ENCODE measurements at places on chromosomes 7 and 10. TPM values are rescaled to one million over a fixed set of nuclear protein-coding genes. Genes with fewer than 3 reads are reported as not detected.

DNA sequence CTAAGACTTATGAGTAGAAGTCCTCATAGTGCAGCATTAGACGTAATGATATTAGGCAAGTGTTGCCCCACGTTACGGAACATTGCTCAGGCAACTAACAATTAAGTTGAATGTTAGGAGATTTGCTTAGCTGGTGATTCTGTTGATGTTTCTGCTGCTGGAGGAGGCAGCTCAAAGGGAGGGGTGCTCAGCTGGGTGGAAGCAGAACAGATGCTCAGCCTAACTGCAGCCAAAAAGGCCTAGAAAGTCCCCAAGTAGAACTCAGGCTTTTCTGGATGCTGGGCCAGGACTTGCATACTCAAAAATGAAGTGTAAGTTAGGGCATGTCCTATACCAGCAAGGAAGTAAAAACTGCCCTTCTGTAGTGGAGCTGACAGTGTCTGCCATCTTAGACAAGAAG lies 201.4 kb downstream of the ADRA2A start:
- peaks cover 2% of the 10 kb centered on the region for H3K27me3 ChIP-seq
- no peaks in the 10 kb centered on the region for H3K36me3 ChIP-seq
- H3K4me1 ChIP-seq = no peaks in the 10 kb centered on the region

The DOCK1 gene
- 56.0 TPM for total RNA-seq

DNA sequence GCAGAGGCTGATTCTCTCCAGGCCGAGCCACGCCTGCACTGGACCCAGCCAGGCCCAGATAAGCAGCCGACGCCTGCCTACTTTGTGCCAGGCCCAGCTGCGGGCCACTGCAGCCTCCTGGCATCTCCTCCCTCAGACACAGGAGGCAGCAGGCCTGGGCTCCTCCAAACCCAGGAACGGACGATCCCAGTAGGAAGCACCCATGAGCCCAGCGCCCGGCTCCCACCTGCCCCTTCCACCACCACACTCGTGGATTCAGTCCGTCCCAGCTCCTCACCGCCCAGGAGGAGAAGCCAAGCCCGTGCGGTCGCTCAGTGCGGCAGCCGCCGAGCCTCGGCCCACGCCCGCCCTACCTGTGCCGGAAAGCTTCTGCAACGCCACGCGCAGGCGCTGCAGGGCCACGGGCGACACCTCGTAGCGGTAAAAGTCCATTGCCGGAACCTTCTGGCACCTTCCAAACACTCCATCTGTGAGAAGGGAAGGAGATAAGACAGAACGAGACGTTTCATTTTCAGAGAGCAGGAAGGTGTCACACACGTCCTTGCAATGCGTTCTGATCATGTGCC lies 271.1 kb downstream of the PTPRN2 start:
- H3K4me1 ChIP-seq = no peaks in the 10 kb centered on the region
- no peaks in the 10 kb centered on the region for H3K36me3 ChIP-seq

DNA sequence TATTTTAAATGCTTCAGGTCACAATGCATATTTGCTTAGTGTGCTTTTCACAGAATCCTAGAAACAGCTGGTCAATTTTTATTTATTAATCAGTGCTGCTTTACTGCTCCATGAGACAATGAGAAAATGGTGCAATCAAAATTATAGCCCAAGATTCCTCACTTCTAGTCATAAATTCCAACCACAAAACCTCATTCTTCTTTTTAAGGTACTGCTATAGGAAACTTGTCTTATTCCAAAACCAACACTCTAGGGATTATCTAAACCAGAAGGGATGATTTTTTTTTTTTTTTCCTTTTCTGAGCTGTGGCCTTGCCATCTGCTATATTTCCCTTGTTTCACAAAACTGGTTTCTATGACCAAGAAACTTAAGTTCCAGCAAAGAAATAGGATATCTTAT lies 64.0 kb upstream of the SEMA3A start:
- no peaks in the 10 kb centered on the region for H3K4me1 ChIP-seq
- no peak overlapping the region for H3K27ac ChIP-seq
- H3K36me3 ChIP-seq = no peaks in the 10 kb centered on the region
- no peaks in the 10 kb centered on the region for H3K27me3 ChIP-seq

The SPDYE8 gene
- total RNA-seq = not detected

The ZNF488 gene
- 1.5 TPM for total RNA-seq

- no peak overlapping the region for H3K4me3 ChIP-seq
- no peaks in the 10 kb centered on the region for H3K36me3 ChIP-seq
Observed at GRCh38 chr7:136637813-136638212, 230.6 kb upstream of the CHRM2 start.

- no peak overlapping the region for H3K4me3 ChIP-seq
- no peak for DNase-seq
- no peaks in the 10 kb centered on the region for H3K27me3 ChIP-seq
- no peak overlapping the region for H3K27ac ChIP-seq
- no peaks in the 10 kb centered on the region for H3K4me1 ChIP-seq
Observed at GRCh38 chr10:51999096-51999495, 299.7 kb upstream of the CSTF2T start.

GRCh38 chr7:44824894-44825526 lies 22.9 kb downstream of the H2AZ2 start:
- no peaks in the 10 kb centered on the region for H3K36me3 ChIP-seq
- H3K27ac ChIP-seq = no peak overlapping the region
- H3K4me3 ChIP-seq = no peak overlapping the region
- DNase-seq = no peak
- H3K4me1 ChIP-seq = no peaks in the 10 kb centered on the region

The ARF5 gene
- 218 TPM for total RNA-seq

- H3K4me3 ChIP-seq = no peak overlapping the region
- DNase-seq = no peak
- no peak overlapping the region for H3K27ac ChIP-seq
- H3K27me3 ChIP-seq = no peaks in the 10 kb centered on the region
- no peaks in the 10 kb centered on the region for H3K36me3 ChIP-seq
Observed at GRCh38 chr7:95525503-95525902, 39.8 kb downstream of the ASB4 start.

GRCh38 chr10:66862687-66863258 lies 63.1 kb upstream of the LRRTM3 start:
- DNase-seq = no peak
- no peak overlapping the region for H3K27ac ChIP-seq
- no peaks in the 10 kb centered on the region for H3K36me3 ChIP-seq
- H3K4me1 ChIP-seq = no peaks in the 10 kb centered on the region

DNA sequence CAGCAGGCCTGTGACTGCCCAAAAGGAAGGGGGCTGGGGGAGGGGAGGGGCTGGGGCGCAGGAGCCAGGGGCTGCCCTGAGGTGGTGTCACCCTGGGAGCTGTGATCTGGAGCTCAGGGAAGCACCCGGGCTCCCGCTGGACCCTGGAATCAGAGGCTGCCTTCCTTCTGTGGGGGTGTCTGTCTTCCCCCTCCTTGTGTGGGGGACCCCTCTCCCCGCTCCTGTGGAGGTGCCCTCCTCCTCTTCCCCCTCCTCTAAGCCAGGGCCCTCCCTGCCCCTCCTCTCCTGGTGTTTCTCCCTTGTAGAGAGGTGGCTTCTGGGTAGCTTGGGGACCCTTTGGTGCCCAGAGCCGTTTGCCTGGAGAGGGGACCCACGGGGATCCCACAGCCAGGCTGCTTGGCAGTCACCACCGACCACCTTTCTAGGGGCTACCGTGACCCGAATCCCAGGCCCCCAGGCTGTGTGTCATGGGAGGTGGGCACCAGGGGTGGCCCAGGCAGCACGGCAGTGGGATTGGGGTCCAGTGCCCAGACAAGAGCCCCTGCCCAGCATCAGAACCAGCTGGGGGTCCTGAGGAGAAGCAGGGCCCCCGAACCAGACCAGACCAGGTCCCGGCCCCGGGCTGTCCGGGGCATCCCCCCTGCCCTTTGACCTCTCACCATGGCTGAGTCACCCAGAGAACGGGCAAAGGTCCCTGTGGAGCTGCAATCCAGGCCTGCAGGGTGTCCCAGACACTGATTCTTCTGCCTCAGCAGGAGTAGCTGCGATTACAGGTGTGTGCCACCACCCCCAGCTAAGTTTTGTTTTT lies 741 bp downstream of the PRAP1 start:
- no peaks in the 10 kb centered on the region for H3K36me3 ChIP-seq
- no peak overlapping the region for H3K27ac ChIP-seq
- DNase-seq = no peak

All from prostate gland (tissue), 2 donors.